Caki2 (cell line): ENCODE measurements at places on chromosomes 13 and 19.

DNA sequence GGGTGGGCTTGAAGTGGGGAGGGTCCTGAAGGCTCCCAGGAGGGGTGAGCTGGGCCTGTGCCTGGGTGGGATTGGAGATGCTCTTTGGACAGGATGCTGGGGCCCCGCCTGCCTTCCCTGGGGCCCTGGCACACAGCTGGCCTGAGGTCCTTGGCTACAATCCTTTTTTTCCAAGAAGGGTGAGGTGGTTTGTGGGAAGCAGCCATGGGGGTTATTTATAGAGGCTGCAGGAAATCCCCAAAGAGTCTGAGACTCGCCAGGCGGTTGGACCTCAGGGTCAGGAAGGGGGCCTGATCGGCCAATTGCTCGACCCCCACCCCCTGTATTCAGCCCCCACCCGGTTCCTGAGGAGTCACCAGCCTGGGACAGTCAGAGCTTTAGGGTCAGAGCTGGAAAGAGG is 10.0 kb downstream of the GTPBP3 start:
- no peak for DNase-seq

GRCh38 chr13:38463048-38463447 is 113.4 kb downstream of the UFM1 start:
- no peak for DNase-seq

DNA sequence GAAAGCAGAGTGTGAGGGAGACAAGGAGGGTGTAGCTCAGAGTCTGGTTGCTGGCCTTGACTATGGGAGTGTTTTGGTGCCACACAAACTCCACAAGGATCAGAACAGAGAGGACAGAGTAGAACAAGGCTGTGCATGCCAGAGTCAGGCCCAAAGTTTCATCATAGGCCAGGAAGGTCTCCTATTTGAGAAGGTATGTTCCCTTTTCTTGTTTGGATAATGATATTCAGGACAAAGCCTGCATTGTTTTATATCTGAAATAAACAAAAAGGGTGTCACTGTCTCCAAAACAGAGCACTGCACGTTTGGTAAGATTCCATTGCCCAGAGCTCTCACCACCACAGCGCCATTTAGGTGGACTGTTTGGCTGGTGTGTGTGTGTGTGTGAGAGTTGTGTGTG is 3.1 kb upstream of the ZSCAN5A start:
- DNase-seq: no peak

- peak; percentile 77 for DNase-seq
These were observed 310.9 kb downstream of the ZNF536 start for GRCh38 chr19:30682999-30683536.

GRCh38 chr19:35365303-35365702 is 5.6 kb upstream of the GPR42 start:
- no peak for DNase-seq

GRCh38 chr13:98752467-98753290 is at the start of gene SLC15A1:
TSS of gene SLC15A1 (minus strand) at chr13:98752672. CDS start at chr13:98752598, 74 bp downstream.
- DNase-seq: no peak

- no peak for DNase-seq
These were observed 34.3 kb downstream of the NAA16 start for GRCh38 chr13:41345165-41345913.

GRCh38 chr19:45079063-45079910 is at the start of gene GEMIN7:
TSS of gene GEMIN7 (plus strand) at chr19:45079260. CDS start at chr19:45090115, 10,855 bp downstream.
- DNase-seq: peak; percentile 77

- DNase-seq: no peak
These were observed 12.5 kb downstream of the MICOS13 start for GRCh38 chr19:5667751-5668271.

GRCh38 chr13:64529874-64530485 is 2700.2 kb downstream of the PCDH9 start:
- no peak for DNase-seq

DNA sequence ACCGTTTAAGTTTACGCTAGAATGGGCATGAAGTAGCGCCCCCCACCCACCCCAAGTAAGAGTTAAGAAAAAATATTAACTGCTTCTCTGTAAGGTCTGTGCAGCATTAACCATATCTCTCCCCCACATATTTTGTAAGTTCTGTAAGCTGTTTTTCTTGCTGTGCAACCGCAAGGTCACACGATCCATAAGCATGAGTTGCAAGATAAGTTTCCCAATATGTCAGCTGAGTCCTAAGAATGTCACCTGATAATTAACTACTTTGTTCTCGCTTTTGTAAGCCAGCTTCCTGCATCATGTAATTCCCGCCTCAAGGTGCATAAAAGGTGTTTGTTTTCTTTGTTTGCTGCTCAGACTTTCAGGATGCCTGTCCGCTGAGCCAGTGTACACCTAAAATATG is 187.0 kb downstream of the MYO16 start:
- DNase-seq: peak; percentile 46

GRCh38 chr13:109390391-109390790 is 396.0 kb downstream of the IRS2 start:
- DNase-seq: no peak

DNA sequence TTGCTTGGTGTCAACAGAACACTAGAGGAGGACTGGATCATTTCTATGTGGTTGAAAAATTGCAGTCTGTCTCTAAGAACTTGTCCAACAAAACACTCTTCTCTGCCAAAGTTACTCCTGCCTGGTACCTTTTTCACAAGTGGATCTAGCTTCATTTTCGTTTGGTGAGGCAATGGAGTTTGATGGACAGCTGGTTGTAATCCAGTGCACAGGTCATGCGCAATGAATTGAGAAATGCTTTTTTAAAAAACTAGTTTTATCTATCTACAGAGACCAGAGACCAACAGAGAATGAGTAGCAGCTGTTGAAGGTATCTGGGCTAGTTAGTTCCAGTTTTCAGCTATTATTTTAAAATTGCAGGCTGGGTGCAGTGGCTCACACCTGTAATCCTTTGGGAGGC is 12.0 kb upstream of the KBTBD6 start:
- no peak for DNase-seq

DNA sequence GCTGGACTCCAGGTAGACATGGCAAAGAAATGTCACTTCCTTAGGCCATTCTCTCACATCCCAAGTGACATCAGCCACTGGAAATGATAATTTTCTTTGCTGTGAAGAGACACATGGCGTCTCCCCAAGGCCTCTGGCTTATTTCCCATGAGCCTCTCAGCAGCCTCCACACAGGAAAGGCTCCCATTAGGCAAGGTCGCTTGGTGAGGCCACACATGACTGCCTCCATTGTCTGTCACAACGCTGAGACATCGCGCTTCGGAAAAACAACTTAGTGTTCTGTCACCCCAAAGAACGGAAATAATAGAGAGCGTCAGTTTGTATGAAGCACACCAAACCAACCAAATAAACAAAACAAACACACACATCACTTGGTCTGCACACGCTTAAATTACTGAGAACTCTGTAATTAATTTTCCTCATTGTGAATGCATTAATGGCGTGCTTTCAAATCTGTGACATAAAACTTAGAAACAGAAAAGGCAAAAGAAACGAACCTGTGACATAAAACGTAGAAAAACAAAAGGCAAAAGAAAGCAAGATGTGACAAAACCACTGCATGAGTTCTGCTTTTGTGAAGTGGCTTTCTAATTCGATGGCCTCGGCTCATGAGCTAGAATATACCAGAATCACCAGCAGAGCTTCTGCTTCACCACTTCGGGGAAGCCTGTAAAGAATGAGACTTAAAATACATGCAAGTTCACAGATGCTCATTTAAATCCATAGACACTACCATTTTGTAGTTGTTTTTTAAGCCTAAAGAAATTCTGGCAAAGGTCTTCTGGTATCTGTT is 404.2 kb upstream of the SGCG start:
- DNase-seq: no peak

DNA sequence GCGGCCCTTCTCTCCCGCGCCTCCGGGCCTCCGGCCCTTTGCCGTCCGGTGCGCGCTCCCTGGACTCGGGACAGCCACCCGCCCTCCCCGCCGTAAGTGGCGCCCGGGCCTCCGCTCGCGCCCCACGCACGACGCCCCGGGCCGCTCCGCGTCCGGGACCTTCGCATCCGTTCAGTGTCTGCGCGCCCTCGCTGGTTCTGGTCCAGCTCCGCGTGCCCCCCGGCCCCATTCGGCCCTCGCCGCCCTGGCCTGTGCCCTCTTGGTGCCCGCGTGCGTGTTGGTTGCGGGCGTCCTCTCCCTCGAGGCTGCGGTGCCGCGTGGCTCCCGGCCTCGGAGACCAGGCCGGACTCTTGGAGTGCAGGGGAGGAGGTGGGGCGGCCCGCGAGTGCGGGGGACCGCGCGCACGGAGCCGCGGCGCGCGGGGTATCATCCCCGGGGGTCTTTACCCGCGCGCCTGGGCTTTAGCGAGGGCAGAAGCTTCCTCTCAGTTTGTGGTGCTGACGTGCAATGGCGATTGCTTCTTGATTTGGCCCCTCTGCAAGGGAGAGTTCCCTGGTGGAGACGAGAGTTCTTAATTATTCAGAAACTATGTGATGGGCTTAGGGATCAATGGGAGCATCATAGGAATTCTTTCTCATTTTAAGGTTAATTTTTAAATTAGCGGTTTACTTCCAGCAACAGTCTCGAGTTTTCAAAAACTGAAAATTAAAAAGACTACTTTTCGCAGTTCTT is 757 bp downstream of the WASF3 start:
- no peak for DNase-seq

DNA sequence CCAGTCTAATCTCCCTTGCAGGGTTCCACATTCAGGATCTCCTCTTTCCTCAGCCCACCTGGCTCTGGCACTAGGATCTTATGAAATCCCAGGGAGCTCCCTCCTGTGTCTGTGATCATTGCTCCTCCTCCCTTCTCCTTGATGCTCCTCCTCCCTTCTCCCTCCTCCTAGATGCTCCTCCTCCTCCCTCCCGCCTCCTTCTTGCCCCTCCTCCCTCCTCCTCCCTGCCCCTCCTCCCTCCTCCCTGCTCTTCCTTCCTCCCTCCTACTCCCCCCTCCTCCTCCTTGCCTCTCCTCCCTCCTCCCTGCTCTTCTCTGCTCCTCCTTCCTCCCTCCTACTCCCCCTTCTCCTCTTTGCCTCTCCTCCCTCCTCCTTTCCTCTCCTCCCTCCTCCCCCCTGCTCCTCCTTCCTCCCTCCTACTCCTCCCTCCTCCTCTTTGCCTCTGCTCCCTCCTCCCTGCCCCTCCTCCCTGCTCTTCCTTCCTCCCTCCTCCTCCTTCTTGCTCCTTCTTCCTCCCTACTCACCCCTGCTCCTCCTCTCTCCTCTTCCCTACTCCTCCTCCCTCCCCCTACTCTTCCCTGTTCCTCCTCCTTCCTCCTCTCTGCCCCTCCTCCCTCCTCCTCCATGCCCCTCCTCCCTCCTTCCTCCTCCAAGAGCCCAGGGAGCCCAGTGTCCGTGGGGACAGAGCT is 14.9 kb upstream of the ZBTB7A start:
- no peak for DNase-seq

DNA sequence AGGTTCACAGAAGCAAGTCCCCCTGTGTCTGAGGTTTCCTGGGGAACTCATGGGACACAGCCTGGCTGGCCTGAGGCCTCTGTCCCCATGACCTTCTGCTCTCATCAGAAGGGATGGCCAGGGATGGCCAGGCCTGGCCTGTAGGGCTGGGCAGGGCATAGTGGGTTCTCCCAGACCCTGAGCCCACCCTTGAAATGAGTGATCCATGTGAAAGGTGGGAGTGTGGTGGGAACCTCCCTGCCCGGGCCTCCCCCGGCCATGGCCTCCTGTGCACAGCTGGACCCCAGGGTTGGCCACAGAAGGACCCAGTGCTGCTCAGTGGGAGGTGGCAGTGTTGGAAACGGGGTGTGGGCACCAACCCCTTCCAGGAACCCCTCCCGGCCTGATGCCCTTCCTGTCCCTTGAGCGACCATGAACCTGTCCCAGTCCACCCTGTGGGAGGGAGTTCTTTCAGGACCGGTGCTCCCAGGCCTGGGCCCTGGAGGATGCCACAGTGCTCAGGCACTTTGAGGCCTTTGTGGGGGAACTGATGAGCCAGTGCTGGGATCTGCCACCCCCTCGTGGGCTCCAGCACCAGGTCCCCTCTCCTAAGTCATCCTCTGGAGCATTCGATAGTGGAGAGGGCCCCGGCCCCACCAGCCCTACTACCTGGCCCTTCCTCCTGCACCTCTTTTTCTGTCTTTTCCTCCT is 15.5 kb upstream of the ZNF14 start:
- DNase-seq: no peak

GRCh38 chr19:6087074-6087571 is 23.2 kb downstream of the RFX2 start:
- peak; percentile 58 for DNase-seq

GRCh38 chr19:48964205-48965039 is 687 bp upstream of the FTL start:
- peak; percentile 65 for DNase-seq

DNA sequence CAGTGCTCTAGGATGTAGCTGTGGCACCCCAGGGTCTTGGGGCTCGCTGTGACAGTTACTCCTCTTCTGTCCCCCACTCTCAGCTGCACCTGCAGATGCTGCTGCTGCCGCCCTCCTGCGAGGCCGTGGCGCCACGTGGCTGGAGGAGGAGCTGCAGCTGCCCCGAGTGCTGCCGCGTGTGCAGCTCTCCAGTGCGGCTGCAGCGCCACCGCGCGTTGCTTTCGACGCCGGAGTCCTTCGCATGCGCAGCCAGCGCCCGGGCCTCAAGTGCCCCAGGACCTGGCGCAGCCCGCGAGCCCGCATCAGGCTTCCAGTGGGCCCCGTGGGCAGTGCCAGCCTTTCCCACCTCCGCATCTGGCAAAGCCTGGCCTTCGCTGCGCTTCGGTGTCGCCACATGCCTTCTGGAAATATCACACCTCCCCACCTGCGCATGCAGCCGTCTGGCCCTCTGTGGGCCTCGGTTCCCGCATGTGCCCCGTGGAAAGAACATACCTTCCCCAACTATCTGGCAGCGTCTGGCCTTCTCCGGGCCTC is 692 bp upstream of the ZNF580 start:
- peak; percentile 44 for DNase-seq

DNA sequence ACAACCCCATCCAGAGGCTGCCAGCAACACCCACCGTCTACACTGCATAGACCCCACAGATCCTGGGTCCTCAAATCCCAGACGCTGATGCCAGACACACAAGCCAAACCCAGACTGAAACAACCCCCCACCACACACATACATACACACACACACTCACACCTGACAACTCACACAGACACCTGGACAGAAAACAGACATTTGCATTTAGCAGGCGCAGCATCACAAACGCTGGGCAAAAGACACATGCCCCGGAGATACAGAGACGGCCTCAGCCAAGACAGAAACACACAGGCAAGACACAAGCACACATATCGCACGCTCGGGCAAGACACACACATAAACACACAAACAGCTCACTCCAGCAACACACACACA is 1.3 kb downstream of the BBC3 start:
- peak; percentile 51 for DNase-seq

DNA sequence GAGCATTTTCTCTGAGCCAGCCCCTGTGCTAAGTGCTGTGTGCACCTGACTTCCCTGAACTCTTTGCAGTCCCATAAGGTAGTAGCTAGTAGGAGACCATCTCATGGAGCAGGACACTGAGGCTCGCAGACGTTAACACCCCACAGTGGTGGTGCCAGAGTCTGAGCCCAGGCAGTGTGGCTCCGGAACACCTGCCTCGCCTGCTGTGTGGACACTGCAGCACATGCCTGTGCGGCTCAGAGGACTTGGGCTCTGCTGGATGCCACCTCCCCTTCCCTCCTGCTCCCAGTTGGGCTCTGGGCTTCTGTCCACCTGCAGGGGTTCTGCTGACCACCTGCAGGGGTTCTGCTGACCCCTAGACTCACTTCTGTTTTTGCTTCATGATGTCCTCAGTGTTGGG is 27.0 kb upstream of the SIGLEC11 start:
- no peak for DNase-seq

GRCh38 chr19:51116736-51117286 is 7.9 kb upstream of the SIGLEC9 start:
- DNase-seq: no peak
